Right hindlimb (tissue), 1 donor: ENCODE measurements at places on chromosomes 3 and 15.

GRCh38 chr15:101063891-101064794, 145.0 kb downstream of the LRRK1 start:
- peak; percentile 77 for DNase-seq

GRCh38 chr3:32438596-32439344, 47.1 kb downstream of the CMTM7 start:
- DNase-seq = no peak

- peak; percentile 74 for DNase-seq
Measured at GRCh38 chr15:85582131-85583079, 202.0 kb downstream of the AKAP13 start.

- peak; percentile 71 for DNase-seq
Measured at GRCh38 chr3:100869787-100870186, 123.4 kb downstream of the ABI3BP start.

DNA sequence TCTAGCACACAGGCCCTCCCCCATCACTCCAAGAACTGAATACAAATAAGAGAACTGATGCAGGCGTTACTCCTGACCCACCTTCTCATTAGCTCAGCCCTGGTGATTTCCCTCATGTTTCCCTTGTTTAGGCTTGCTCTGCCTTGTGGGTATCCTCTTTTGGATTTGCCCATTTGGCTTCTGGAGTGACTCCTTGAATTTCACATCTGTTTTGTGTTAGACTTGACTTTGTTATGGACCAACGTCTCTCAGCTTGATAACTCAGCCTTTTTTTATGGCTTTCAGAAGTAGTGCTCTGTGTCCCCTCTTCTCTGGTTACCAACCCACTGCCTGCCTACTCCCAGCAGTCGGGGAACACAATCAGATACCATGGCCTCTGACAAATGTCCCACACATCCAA, 11.3 kb upstream of the TMOD3 start:
- no peak for DNase-seq

DNA sequence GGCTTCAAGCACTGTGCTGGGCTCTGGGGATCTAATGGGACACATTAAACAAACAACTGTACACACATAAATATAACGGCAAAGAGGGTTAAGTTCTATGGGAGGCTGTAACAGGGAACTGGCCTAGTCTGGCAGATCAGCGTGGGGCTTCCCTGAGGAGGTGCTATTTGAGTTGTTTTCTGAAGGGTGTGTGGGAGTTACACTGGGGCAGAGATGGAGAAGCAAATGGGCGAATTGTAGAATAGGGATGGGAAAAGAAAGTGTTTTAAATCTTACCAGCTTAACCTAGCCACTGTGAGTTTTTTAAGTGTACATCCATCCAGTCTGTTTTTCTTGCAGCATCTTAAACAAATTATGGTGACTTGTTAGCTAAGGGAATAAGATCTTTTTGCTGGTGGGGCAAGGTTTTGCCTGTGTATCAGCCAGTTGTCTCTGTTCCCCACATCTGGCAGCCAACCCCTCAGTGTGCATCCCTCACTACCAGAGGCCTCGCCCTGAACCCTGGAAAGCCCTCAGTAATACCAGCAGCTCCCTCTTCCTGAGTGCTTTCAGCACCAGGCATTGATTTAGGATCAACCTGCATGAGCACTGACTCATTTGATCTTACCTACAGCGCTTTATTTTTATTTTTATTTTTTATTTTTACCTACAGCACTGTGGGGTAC, 10.9 kb upstream of the IL16 start:
- DNase-seq = no peak

DNA sequence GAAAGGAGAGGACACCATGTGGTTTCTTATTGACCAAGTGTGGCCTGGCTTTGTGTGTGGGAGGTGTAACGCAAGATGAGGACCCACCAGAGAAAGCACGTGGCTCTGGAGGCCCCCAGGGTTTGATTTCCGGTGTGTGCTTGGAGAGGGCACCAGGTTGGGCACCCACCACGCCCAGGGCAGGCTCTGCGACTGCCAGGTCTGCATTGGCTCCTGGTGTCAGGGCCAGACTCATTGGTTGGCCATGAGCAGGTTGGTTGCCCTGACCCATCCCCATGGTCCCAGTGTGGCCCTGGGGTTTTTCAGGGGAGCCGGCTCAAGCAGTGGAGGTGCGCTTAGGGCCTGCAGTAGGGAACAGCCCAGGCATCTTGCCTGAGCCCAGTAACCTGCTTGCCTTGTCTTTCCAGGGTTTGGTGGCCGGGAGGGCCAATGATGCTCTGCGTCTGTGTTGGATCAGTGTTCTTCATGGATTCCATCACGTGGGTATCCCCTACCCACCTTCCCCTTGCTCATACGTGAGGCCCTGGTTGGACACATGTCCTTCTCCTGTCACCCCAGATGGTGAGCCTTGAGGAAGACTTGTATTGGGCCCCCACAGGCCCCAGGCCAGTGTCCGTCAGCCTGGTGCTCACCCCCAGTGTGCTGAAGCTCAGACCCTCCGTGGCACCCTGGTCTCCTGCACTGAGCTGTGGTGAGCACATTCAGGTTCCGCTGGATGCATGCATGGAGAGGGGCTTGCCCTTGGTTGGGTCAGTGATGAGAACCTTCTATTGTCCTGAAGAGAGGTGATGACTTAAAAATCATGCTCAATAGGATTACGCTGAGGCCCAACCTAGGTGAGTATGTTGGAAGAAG, 193.9 kb downstream of the UBE3A start:
- DNase-seq = peak; percentile 5

GRCh38 chr3:144810160-144810559, 838.5 kb downstream of the DIPK2A start:
- DNase-seq = no peak

- DNase-seq = no peak
Measured at GRCh38 chr3:65398953-65399352, 639.8 kb downstream of the MAGI1 start.

DNA sequence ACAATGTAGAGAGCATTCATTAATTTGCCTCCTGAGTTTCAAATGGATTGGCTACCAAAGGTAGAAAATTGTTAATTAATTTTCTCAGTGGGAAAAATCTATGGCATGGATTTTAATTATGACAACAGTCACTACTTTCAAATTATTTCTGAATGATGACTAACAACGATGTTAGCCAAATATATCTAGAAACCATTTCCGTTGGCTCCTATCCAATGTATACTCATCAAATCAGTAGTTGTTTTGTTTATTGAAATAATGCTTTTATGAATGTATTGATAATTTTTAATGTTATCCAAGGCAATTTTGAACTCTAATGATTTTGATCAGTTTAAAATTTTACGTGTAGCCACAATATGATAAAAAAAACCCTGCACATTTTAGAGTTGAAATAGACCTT, 333.4 kb downstream of the NAALADL2 start:
- DNase-seq = no peak

- DNase-seq = peak; percentile 69
Measured at GRCh38 chr3:111998636-111999483, at the start of gene TAGLN3. Gene TAGLN3, plus strand, starts transcription at chr3:111998922. Its CDS starts 501 bp downstream, at chr3:111999423.

DNA sequence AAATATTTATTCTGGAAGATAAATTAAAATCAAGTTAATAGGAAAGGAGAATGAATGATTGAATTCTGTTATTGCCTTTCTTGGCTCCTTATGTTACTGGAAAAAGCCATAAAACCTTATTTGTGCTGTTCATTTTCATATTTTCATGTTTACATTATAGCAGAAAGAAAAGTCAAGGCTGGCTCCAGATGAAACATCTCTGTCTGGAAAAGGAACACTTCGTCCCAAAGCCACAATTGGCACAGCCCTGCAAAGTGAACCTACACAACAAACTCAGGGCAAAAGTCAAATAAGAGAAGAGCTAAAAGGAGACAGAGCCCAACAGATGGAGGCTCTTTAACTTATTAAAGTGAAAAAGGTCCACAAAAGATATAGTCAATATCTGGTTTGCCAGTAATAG, 73.4 kb downstream of the GTPBP8 start:
- DNase-seq = no peak

GRCh38 chr15:63503739-63504246, 600 bp upstream of the USP3 start:
- no peak for DNase-seq

- no peak for DNase-seq
Measured at GRCh38 chr3:18223571-18223970, 201.6 kb downstream of the SATB1 start.

GRCh38 chr15:53414167-53414566, 345.3 kb downstream of the WDR72 start:
- no peak for DNase-seq

- peak; percentile 81 for DNase-seq
Measured at GRCh38 chr3:37050282-37050681, 57.0 kb downstream of the MLH1 start.

GRCh38 chr3:64909011-64909410, 221.2 kb upstream of the ADAMTS9 start:
- DNase-seq = no peak

- DNase-seq = no peak
Measured at GRCh38 chr3:170531054-170531453, 54.8 kb downstream of the SLC7A14 start.

- DNase-seq = no peak
Measured at GRCh38 chr3:182220013-182220412, 508.3 kb downstream of the SOX2 start.

DNA sequence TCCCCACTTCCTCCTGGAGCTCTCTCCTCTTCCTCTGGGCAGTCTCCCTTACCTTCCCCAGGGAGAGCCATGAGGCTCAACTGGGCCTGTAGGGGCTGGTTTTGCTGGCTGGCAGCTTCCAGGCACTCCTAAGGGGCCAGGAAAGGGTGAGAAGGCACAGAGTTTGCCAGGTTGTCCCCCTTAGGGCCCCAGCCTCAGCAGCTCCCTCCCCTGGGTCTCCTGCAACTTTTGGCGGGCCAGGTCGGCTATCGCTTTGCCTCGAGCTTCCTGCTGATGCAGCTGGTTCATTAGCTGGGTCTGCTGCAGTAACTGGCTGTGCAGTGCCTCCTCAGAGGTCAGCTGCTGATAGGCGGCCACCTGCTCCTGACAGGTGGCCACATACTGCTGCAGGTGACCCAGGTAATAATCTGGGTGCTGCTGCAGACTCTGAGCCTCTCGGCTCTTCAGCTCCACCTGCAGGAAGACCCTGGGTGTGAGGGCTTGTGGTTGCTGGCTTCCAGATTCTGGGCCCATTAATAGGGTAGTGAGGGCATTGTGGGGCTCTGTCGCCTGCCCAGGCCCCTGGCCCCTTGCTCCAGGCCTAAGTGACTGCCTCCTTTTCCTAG, 29.7 kb upstream of the OR4F6 start:
- peak; percentile 13 for DNase-seq

- DNase-seq = no peak
Measured at GRCh38 chr3:178950676-178951075, 120.9 kb downstream of the ZMAT3 start.

DNA sequence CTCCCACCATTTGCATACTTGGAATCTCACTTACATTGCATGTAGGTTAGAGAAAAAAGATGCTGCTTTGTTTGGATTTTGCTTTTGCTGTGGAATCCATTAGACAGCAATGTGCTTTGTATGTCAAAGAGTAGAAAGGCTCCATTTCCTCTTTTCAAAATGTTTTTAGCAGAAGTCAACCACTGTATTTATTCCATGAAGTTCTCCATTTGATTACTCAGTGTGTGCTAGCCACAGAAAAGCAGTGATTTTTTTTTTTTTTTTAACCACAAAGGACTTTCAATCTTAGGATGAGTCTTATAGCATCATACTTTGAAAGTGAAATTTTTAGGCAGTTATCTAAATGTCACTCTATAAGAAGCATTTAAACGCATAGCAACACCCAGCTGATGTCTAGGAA, 285.0 kb upstream of the ADAMTS9 start:
- no peak for DNase-seq

DNA sequence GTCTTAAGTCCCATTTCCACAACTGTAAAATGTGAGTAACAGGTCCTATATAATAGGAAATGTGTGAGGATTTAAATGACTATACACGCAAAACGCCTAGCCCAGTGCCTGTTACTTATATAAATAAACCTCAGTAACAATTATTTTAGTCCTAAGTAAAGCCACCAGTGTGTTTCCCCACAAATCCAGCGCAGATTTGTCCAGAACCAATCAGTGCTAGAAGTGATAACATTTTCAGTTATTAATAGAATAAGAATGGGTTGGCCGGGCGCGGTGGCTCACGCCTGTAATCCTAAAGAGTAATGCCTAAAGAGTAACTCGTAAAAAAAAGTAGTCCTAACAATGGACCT, 561 bp downstream of the RPAP1 start:
- no peak for DNase-seq

DNA sequence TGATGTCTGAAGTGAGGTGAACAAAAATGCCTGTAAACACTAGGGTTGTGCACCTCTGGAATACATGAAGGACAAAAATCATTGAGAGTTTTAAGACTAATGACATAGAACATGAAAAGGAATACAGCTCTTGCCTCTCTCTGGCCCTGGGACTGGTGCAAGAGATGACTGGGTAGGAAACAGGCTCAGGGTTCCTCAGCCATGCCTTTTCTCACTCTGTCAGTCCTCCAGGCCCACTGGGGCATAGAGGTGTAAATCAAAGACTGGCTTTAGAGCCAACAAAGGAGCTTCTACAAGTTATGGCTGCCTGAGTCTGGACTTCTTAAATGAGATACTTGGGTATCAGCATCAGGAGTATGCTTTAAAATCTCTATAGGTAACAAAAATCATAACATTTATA, 554.7 kb upstream of the KCNMB2 start:
- no peak for DNase-seq

DNA sequence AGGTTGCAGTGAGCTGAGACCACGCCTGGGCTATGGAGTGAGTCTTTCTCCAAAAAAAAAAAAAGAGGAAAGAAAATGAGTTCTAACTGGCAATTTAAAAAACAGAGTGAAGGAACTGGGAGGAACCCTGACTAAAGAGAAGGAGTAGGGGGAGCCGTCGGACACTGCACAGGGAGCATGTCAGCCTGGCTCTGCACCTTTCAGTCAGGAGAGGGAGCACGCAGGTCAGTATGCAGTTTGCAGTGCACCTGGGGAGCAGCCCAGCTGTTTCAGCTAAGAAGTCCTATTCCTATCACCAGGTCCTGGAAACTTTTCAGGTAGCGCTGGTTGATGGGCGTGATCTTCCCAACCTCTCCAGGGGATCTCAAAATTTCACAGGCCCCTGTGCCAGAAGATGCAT, 14.9 kb upstream of the ZXDC start:
- no peak for DNase-seq

DNA sequence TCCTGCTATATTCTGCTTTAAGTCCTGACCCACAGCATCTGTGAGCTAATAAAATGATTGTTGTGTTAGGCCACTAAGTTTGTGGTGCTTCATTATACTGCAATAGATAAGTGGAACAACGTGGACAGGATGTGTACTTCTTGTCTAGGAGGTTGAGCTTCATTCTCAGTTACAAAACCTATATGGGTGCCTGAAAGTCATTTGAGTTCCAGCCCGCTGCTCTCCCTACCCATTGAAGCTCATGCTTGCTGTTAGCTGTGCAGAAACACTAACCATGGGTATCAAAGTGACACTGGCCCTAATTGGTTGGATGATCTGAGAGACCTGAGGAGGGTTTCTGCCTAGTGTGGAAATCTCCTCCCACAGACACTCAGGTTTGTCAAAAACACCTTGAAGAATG, 357.2 kb downstream of the PDCD6IP start:
- no peak for DNase-seq
